ENCODE measurements at places on chromosomes 13 and 19.

GRCh38 chr13:51630288-51630615 is 46.0 kb downstream of the WDFY2 start:
- no peak for DNase-seq

DNA sequence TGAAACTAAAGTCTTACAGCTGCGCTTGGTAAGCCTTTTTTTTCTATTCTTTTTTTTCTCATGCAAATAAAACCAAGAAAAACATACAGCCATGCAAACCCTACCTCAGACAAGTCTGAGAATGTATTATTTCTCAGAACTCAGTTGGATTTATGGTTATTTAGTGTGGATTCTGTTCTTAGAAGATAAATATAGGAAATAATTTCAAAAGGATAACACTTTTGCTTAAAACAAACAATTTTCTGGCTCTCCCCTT is 40.7 kb upstream of the TNFSF11 start:
- DNase-seq, result no peak

DNA sequence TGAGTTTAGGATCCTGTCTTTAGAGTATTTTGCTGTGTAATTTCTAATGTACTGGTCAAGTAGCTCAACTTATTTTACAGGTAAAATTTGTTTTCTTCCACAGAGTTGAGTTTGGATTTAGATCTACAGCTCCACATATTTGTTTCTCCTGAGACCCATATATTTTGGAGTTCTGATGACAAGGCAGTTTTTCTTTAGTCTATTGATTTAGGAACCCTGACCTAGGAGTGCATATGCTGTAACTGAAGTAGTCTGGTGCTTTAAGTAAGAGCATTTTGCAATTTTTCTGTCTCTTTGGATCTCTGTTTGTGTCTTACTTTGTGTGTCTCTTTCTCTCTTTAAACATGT is 19.5 kb upstream of the SPRY2 start:
- DNase-seq, result no peak

- no peak for DNase-seq
Measured at GRCh38 chr19:40688987-40689338, 1.5 kb downstream of the NUMBL start.

DNA sequence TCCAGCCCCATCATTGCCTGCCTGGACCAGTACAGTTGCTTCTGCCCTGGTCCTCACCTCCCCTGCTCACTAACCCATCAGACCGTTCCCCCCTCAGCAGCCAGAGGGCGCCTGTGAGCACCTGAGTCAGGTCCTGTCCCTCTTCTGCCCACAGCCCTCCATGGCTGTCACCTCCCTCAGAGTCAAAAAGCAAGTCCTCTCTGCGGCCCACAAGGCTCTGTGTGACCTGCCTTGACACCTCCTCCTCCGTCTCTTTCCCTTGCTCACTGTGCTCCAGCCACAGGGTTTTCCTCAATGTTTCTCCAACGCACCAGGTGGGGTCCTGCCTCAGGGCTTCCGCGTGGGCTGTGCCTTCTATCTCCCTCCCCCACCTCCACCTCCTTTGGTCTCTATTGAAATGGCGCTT is 29.4 kb upstream of the PTPRS start:
- no peak for DNase-seq
